EH (cell line): ENCODE measurements at places on chromosomes 11 and 22.

GRCh38 chr11:34957606-34958005 is 41.2 kb downstream of the PDHX start:
- no peak for DNase-seq

DNA sequence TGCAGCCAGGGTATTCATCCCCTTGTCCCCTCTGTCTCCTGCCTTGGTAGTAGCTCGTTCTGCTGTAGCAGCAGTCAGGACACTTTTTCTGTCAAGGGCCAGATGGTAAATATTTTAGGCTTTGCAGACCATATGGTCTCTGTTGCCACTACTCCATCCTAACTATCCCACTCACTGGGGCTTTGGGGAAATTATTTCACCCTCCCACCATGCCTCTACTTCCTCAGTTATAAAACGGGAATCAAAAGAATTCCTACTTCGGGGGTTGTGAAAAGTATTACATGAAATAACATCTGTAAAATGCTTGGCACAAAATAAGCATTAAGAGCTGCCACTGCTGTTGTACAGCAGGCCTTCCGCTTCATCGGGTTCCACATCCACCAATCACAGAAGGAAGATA is 89.9 kb upstream of the LDLRAD3 start:
- DNase-seq, result no peak

DNA sequence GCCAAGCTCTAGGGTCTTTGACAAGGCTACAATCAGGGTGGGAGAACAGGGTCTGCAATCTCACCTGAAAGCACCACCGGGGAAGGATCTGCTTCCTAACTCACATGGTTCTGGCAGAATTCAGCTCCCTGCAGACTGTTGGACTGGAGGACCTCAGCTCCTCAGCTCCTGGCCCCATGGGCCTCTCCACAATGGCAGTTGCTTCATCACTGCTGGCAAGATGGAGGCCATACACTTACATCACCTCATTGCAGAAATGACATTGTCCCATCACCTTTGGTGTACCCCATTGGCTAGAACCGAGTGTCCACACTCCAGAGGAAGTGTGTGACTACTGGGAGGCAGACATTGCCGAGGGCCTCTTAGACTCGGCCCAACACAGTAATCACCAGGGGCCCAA is 20.9 kb upstream of the MPPED1 start:
- DNase-seq, result no peak

GRCh38 chr22:38432264-38432663 is 22.7 kb downstream of the KCNJ4 start:
- DNase-seq, result peak; percentile 67

DNA sequence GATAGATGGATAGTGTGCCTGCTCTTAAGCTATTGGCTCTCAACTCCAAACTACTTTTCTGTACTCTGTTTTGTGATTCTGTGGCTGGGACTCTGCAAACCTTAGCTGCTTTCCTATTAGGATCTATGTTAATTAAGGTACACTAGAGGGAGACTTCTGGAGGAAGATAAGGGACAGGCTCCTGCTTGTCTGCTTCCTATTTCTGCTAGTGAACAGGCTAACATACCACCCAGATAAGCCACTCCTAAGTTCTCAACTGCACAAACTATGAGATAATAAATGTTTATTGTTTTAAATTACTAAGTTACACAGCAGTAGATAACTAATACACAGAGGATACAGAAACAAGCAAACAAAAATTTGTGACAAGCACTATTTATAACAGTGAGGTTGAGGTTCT is 10.2 kb upstream of the NXPE2 start:
- no peak for DNase-seq

DNA sequence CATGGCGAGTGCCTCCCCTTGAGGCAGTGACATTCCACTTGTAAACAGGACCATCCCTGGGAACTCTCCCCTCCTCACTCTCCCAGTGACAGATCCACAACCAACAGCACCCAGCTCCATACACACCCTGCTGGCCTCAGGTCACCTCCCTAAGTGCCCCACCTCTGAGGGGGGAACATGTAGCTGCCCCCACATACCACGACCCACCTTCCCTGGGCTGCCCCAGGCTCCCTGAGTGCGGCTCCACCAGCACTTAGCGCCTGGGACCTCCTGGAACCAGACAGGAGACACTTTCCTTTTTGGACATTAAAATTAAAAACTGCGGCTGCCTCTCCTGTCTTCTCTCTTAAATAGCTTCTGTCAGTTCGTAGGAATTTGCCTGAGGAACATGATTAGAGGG is 1140.1 kb downstream of the BRD1 start:
- no peak for DNase-seq

DNA sequence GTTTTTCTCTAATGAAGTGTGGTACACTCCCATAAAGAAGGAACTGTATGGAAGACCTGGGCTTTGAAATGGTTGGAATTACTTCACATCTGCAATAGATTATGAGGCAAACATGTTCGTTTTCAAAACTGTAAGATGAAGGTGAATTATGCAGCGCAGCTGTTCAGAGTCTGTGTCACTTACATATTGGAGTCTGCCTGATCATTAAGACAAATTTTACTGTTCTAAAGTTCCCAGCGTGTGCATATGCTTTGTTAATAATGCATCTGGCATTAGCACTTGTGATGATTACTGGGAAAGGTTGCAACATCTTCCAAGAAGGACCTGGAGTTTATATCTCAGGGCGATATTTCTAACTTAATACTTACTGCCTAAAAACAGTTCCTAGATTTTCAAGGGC is 255.2 kb upstream of the ZC3H12C start:
- no peak for DNase-seq

GRCh38 chr11:115132436-115133228 is 371.6 kb downstream of the CADM1 start:
- no peak for DNase-seq
